K562 (cell line): ENCODE measurements at places on chromosomes 3 and 15. TPM values are rescaled to one million over a fixed set of nuclear protein-coding genes. Genes with fewer than 3 reads are reported as not detected.

Gene DNAH12
- not detected in 2 replicates for total RNA-seq

Gene MNS1
- total RNA-seq: 2.5 and 2.7 TPM in 2 replicates

Gene RHO
- total RNA-seq: not detected in 2 replicates

Gene COL7A1
- 0.31 and 0.49 TPM in 2 replicates for total RNA-seq

Gene NANOGP8
- not detected in 2 replicates for total RNA-seq

Gene GOLGA8G
- not detected in 2 replicates for total RNA-seq

Gene TP53BP1
- total RNA-seq: 32.8 and 32.9 TPM in 2 replicates

Gene OCA2
- 0.47 and 1.5 TPM in 2 replicates for total RNA-seq

Gene ISLR2
- total RNA-seq: not detected in 2 replicates

Gene TERC
- total RNA-seq: 21.6 and 29.3 TPM in 2 replicates

Gene FOXB1
- total RNA-seq: not detected in 2 replicates

Gene GP9
- not detected in 2 replicates for total RNA-seq

- DNase-seq: peak; percentile 22
Observed at GRCh38 chr3:65193531-65193930, 505.7 kb upstream of the ADAMTS9 start.

DNA sequence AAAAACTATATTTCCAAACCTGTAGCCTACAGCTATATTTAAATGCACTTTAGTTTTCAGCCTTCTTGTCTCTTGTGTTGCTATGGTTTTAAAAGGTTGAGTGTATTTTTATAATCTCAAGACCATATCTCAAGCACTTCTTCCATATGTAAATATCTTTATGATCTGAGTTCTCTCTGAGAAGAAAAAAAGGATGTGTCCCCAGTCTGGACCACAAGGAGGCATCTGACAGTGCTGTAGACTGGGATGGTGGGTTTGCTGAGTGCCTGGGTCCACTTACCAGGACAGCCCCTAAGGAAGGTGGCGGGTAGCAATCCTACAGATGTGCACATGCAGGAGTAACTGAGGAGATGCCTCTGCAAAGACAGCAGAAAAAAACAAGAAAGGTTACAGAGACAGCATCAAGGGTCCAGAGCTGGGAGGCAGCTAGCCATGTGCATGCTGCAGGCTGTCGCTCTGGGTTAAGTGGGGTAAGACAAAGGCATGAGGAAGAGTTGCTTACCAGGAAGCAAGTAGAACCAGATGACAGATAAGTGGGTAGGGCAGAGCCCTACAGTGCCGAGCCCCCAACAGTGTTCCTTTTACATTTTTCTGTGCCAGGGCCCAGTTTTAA, 70.6 kb upstream of the SNRK start:
- DNase-seq: no peak

DNA sequence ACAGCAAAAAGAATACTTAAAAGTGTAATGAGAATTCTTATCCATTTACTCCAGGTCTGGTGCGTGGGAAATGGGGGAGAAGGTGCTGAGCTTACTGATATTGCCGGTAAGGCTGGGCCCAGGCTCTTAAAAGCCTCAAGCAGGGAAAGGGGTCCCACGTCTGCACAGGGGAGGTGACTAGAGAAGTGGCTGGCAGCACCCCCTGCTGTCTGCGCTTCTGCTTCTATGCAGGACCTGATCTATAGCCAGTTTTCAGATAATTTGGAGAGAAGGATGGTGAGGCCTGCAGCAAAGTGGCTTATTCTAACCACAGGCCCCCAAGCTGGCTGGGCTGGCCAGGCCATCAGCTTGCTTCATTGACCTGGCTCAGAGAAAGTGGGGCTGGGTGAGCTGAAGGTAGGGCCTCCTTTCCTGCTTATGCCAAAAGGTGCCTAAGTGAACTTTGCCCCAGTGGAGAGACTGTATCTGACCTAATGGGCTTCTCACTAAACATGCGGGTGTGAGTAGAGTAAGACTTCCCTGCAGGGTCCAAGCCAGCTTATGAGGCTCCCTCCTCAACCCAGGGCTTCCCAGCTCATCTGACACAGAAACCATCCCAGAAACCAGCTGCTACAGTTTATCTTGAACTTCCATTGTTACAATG, 30.9 kb upstream of the ATP1B3 start:
- no peak for DNase-seq

DNA sequence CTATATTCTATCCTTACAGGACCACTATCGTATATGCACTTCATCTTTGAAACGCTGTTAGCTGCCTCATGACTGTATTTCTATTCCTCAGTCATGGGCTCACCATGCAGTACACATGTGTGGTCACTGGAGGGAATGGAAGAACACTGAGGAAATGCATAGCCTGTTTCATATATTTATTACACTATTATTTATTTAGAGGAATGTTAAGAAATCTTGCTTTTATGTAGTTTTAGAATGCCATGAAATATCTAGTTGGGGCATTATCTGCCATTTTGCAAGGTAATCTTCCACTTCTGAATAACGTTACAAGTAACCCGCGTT, 155.7 kb downstream of the IGF1R start:
- DNase-seq: no peak

- no peak for DNase-seq
Observed at GRCh38 chr3:176978441-176978840, 218.8 kb downstream of the TBL1XR1 start.

DNA sequence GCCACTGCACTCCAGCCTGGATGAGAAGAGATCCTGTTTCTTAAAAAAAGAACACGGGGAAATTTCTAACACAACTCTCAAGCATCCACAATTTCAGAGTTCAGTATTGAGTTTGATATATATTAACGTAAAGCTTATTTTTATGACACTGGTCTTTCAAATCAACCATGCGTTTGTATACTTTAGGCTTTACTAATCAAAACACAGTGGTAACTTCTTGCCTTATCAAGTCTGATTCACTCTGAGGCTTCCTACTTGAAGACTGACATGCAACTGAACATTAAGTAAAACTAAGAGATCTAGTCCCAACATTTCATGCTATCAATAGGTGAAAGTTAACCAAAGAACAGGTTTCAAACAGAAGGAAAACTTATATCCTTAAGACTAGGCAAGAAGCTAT, 46.7 kb downstream of the PRTG start:
- DNase-seq: no peak

GRCh38 chr15:37095770-37096557, 4.4 kb downstream of the MEIS2 start:
- DNase-seq: no peak

GRCh38 chr3:4885316-4885715, 93.9 kb upstream of the BHLHE40 start:
- no peak for DNase-seq

DNA sequence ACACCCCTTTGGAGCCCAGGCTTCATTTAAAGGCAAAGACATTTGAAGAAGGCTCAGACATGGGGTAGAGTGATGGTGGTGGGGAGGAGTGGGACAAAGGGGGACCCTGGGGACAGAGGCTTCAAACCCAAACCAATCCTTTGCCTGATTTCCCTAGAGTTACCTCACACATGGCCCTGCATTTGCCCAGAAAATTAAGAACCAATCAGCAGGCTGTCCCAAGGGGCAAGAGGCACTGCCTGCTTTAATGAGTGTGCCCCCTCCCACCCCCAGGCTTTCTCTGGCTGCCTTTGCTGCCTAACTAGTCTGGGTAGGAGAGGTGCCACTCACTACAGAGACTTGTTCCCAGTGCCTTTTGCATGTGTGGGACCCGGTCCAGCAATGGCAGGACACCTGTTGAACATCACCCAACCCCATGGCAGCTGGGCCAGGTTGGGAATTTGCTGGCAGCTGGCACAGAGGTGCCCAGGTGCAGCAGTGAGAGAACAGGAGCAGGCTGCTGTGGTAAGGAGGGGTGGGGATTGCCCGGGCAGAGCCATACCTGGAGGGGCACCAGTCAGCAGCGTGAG, 38.4 kb downstream of the CCDC33 start:
- DNase-seq: no peak

- no peak for DNase-seq
Observed at GRCh38 chr15:48712546-48712945, 67.0 kb upstream of the FBN1 start.

GRCh38 chr3:106193876-106194275, 325.1 kb upstream of the CBLB start:
- no peak for DNase-seq

DNA sequence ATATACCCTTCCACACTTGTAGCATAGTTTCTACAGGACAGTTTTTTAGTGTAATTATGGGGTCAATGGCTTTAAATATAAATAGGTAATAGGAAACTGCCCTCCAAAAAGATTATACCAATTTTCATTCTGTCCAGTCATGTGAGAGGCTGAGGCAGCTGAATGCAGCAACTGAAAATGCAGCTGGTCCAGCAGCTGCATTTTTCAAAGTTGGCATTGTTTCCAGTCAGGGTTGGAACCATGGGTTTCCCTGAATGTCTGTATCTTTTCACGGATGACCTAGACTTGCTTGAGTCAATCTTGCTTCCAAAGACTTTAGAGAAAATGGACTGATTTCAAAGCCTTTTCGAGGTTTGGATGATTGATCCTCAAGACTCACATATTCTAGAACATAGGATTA, 9.9 kb upstream of the KNL1 start:
- no peak for DNase-seq

DNA sequence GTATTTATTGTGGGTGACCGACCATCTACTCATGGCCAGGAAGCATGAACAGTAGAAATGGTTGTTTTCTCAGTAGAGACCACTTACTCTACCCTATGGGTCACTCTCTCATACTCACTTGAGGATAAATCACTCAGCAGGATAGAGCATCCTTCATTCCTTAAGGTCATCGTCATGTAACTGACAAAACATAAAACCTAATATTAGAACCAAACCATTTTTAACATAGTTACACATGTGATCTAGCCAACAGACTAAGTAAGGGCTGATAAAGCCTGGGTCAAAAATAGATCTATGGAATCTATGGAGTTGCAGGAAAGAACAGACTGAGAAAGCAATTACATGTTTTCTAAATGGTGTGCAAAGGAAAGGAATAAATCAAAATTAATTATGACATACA, 769.1 kb downstream of the NTRK3 start:
- no peak for DNase-seq

DNA sequence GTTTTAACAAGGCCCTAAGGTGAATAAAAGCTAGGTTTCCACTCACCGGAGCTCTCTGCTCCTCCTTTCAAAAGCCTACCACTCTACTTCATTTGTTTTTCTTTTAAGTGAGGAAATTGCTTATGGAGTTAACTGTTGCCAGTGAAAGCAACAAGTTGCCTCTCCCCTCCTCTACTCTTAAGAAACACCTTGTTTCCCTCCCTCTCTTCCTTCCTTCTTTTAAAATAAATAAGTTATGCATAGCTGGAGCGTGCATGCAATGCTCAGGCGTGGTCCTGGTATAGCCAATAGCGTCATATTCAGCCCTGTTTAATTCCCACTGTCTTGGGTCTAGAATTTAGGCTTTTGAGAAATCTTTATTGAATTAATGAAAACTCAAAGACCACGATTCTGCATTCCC, 101.1 kb upstream of the IGF1R start:
- no peak for DNase-seq

GRCh38 chr15:98002866-98003265, 42.4 kb downstream of the ARRDC4 start:
- no peak for DNase-seq

DNA sequence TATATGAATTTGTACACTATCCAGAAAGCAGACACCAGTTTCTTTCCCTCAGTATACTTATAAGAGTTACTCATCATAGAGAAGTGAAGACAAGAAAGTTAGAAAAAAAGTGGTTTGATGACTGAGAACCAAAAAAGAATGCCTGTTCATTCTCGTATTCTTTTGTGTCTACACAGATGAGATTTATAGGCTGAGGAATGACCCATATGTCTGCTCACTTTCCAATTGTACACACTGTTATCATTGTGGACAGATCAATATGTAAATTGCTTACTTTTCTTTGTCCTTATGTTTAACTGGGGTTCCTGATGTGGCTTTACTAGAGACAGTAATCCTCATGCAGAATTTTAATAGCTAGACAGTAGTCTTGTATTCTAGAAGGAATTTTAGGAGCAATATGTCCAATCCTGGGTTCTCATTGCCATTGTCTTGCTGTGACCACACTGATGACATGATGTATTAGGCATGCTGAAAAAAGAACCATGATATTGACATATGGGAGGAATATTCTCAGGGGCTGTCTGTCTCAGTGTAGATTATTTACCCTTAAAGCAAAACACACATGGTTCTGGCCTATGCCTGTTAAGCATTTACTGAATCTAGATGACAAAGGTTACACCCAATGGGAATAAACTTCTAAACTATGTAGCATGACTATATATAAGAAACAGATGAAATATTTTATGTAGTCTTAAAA, 669.7 kb downstream of the ROBO1 start:
- no peak for DNase-seq

- peak; percentile 46 for DNase-seq
Observed at GRCh38 chr15:52010633-52011595, 8.1 kb upstream of the MAPK6 start.

GRCh38 chr15:52790169-52790708, at the start of gene ONECUT1:
Gene ONECUT1 (minus strand): TSS chr15:52790336. CDS start chr15:52789884, 452 bp downstream.
- peak; percentile 65 for DNase-seq

DNA sequence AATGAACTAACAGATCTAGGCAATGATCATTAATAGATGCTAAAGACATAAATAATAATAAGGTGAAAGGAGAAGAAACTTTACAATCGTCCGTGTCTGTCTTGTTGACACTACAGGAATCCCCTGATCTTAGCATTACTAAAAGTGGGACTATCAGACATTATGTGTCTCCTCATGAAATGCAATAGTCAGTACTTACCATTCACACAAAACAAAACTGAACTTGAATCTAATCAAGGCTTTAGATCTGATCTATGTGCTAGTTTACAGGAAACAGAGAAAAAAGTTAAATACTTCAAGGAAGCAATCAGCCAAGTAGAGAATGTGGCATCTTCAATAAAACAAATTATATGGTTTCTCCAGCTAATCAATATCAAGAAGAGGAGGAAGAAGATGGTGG, 73.7 kb downstream of the PIK3CB start:
- no peak for DNase-seq

DNA sequence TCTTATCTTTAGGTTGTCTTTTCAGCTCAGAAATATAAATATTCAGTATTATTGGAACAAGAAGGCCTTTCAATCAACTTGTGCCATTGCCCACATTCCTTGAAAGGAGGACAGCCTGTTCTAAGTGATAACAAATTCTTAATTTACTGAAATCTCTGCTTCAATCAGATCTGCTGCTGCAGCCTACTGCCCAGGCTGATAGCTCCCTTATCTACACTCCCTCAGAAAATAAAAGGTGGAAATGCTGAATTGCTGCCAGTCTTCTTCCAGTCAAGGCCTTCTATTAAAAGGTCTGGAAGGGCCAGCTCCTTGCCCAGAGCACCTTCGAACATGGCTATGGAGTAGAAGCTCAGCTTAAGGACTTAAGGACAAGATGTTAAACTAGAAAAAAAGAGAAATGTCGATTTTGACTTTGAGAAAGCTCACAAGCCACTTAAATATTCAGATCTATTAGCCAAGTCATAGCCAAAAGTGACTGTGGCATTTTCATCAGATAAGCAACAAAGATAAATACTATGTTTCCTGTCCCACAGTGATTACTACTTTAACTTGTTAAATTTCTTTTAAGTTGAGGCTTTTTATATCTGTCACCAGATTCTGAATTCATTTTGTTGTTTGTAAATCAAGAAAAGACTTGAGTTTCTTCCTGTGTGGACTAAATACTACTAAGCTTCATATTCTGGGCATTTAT, 480.5 kb upstream of the CBLB start:
- DNase-seq: no peak
